ENCODE measurements at places on chromosomes 4 and X.

GRCh38 chr4:107572281-107572680 lies 147.8 kb downstream of the PAPSS1 start:
- DNase-seq = no peak

- DNase-seq = peak; percentile 39
These were observed 1.1 kb downstream of the OGT start for GRCh38 chrX:71533851-71534561.

- no peak for DNase-seq
These were observed 77.8 kb downstream of the SORBS2 start for GRCh38 chr4:185734214-185734613.

DNA sequence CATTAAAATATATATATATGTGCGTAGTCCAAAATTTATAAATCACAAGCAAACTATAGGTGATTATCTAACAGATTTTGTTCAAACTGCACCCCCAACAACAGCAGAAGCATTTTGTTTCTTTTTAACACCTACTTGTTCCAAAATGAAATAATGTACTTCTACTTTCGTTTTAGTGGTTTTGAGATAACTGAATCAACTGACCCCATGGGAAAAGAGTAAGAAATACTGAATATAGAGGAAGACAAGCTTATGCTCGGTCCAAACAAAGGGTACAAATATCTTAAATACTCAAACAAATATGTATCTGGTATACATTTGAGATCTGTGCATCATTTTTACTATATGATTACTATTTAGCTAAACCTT lies 22.4 kb downstream of the MAP7D3 start:
- DNase-seq = no peak

- no peak for DNase-seq
These were observed at the start of gene C4orf51 for GRCh38 chr4:145679991-145680455. Gene C4orf51, plus strand, starts transcription at chr4:145680146. Its CDS starts 58 bp downstream, at chr4:145680204.

GRCh38 chr4:122652379-122652778 lies 31.5 kb upstream of the IL21 start:
- DNase-seq = no peak

DNA sequence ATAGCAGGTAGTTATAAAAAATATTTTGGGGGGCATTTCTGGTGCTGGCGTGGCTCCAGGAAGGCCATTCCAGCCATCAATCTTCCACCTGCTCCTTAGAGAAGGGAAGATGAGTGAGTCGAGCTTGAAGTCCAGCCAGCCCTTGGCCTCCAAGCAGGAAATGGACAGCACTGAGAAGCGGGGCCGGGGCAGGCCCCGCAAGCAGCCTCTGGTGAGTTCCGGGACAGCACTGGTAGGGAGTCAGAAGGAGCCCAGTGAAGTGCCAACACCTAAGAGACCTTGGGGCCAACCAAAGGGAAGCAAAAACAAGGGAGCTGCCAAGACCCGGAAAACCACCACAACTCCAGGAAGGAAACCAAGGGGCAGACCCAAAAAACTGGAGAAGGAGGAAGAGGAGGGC lies 29.2 kb upstream of the COX18 start:
- no peak for DNase-seq

DNA sequence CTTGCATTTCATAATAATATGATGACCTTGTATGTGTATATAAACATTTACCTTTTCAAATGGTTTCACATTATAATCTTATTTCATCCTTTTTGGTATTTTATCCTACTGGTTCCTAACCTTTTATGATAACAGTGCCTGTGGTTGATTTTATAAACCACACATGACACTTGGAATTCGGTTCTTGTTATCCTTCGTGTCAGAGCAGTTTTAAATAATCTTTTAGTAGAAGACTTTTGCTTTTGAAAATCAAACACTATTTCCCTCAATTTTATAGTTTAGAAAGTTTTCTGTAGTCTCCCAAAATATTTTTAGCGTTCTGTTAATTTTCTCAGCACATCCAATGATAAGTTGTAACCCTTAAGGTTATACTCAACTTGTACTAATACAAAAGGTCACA lies 676.8 kb downstream of the RAPGEF2 start:
- DNase-seq = no peak

DNA sequence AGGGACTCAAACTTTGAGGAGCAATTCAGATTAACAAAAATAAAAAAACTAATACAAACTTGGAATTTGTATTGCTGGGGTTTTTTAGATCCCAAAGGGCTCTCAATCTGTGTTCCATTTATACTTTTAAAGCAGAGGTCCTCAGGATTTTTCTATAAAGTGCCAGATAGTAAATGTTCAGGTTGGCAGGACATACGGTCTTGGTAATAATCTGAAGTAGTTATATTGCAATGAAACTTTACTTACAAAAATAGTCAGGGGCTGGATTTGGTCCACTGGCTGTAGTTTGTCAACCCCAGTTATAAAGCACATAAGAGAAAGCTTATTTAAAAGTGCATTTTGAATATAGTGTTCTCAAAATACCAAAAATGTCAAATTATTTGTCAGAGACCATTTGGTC lies 164.1 kb upstream of the CTSO start:
- DNase-seq = no peak

- DNase-seq = no peak
These were observed 454.2 kb downstream of the NLGN4X start for GRCh38 chrX:5774446-5774845.

DNA sequence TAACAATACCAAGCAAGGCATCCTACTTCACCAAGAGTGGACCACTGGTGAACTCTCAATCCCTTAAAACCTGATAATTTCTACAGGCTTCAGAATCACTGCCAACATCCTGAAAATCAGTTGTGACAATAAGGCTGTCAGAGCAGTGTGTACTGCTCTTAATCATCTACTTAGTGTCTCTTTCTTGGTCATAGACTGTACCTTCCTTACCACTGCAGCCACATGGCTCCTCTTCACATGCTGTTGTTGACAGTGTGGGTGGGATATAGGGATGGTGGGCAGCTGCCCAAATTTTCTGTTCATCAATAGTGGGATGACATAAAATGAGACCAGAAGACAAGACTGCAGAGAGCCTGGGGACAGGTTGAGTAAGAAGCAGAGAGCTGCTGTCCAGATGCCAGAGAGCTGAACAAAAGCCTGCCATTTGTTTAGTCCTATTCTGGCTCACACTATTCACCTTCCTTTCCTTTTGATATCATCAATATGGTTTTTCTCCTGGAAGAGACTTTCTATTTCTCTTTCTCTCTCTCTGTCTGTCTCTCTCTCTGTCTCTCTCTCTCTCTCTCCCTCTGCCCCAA lies 178.9 kb downstream of the MGST2 start:
- DNase-seq = no peak

GRCh38 chr4:47213539-47213938 lies 182.2 kb downstream of the GABRB1 start:
- DNase-seq = no peak

GRCh38 chr4:183443655-183444213 lies 702 bp upstream of the CDKN2AIP start:
- DNase-seq = no peak

GRCh38 chrX:45445745-45446412 lies 245.2 kb upstream of the DIPK2B start:
- DNase-seq = no peak

DNA sequence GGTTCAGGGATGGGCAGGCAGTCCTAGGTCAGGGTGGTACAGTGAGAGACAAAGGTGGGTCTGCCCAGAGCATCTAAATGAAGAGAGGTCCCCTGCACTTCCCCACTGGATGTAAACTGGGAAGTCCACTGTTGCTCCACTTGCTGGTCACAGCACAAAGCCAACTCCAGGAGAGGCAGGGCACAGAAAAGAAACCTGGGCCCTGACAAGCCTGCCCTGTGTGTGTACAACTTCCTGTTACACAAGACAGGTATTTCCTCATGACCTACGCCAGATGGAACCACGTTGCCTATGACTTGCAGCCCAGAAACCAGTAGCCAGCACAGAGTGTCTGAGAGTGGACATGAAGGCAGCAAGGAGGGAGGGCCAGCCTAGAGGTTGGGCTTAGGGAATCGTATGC lies 161.8 kb downstream of the SH3KBP1 start:
- DNase-seq = no peak

GRCh38 chr4:41933997-41934503 lies 1.2 kb upstream of the TMEM33 start:
- DNase-seq = no peak

DNA sequence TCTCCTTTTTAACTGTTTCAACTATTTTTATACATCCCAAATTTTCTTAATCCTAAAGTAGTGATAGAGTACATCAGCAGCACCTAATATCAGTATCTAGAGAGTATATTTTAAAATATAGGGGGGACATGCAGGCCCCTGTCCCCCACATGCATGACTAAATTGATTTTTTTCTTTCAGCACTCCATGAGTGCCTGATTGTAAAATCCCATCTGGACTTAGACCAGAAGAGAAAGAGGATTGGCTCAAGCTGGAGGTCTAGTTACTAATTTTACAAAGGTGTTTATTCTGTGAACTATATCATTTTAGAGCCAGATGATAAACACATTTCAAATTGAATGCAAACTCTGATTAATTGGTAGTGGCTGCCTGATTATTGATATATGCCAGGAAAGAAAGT lies 1533.9 kb upstream of the PABPC4L start:
- no peak for DNase-seq

- peak; percentile 43 for DNase-seq
These were observed at the start of gene ALPK1 for GRCh38 chr4:112296949-112297880. Gene ALPK1, plus strand, starts transcription at chr4:112297369.

DNA sequence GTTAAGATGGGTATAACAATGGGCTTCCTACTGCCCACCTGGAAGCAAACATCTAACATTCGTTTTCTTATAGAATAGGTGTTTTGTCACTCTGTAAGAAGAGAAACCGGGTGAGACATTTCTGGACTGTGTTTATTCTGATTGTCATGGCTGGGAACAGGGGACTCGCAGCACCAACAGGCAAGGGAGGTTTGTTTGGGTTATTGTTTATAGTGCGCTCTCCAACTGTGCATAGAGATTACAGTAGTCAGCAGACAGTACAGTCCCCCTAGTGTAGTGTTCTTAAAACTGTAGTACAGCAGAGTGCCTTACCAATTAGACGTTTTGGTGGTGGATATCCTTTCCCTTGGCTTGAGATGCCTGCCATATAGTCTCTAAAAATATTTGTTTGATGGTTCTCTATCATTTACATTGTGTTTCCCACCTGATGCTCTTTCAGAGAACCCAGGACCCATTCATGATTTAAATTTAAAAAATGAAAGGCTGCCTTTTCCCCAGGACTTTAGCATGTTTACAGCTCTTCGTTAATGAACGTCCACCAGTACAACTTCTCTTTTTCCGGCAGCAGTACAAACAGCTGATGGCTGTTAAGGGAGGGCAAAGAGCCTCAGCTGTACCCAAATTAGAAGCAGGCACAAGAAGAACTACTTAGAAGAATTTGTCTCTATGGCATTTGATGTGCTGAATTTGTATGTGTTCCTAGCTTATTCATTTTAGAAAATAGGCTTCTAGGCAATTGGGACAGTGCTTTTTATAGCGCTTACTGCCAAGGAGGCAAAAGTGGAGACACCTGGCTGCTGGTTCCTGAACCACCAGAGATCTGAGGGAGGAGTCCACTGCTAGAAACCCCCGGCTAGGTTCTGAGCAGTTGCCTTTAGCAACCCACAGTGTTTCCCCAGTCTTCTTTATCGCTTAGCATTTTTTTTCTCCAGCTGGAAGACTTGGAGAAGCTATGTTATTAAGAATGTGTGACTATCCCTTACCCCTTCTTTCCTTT lies 1.0 kb upstream of the RNF150 start:
- DNase-seq = no peak

DNA sequence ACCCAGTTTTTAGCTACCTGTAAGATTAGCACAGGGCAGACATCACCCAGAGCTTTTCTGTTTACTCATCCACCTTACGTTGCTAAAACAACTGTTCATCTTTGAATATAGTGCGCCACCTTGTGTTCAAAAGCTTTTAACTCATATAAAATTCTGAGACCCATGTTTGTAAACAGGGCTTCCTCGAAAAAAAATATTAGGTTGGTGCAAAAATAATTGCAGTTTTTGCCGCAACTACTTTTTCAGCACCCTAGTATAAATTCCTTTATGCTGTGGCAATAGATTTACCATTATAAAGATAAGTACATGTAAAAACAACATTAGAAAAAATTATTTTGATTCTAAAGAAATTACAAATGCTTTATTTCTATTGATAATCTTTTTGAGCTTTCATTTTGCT lies 147.9 kb downstream of the LRBA start:
- DNase-seq = no peak

DNA sequence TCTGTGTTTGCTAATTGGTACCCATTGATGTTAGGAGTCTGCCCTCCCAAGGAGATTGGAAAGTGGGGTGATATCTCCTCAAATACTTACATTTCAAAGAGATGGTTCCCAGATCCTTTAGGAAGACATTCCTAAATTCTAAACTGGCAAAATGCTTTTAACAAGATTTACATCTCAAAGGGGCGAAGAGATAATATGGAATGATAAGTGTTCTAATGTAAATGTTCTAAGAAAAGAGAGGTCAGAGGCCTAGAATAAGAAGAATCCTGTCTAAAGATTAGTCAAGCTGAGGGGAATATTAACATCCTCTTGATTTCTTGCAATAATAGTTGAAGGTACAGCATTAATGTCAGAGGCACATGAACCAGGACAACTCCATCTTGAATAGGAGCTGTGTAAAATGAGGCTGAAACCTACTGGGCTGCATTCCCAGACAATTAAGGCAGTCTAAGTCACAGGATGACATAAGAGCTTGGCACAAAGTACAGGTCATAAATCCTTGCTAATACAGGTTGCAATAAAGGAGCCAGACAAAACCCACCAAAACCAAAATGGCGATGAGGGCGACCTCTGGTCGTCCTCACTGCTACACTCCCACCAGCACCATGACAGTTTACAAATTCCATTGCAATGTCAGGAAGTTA lies 2248.1 kb downstream of the ARAP2 start:
- DNase-seq = no peak

- no peak for DNase-seq
These were observed 54.6 kb downstream of the DDX3X start for GRCh38 chrX:41388543-41388942.

- no peak for DNase-seq
These were observed 2.7 kb downstream of the PNMA6E start for GRCh38 chrX:153398275-153398960.

DNA sequence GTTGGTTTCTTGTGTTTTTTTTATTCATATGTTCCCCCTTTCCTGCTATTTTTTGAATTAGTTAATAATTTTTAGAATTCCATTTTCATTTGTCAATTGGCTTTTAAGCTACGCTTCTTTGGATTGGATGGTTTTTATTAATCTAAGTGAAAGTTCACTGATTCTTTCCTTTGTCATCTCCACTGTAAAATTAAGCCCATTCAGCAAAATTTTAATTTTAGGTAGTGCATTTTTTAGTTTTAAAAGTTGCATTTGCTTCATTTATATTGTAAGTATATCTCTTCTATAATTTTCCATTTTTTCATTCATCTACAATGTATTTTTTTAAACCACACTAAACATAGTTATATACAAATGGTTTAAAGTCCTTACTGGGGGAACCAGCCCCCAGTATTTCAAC lies 417.3 kb upstream of the HTR2C start:
- no peak for DNase-seq

- DNase-seq = no peak
These were observed 135.5 kb downstream of the ARHGAP24 start for GRCh38 chr4:85610450-85610849.

Data from stimulated activated naive CD4-positive, alpha-beta T cell (primary cell).